ENCODE measurements at places on chromosomes 2 and 18.
A peak's percentile ranks its signal among the peaks of the same experiment; 100 is the strongest.

DNA sequence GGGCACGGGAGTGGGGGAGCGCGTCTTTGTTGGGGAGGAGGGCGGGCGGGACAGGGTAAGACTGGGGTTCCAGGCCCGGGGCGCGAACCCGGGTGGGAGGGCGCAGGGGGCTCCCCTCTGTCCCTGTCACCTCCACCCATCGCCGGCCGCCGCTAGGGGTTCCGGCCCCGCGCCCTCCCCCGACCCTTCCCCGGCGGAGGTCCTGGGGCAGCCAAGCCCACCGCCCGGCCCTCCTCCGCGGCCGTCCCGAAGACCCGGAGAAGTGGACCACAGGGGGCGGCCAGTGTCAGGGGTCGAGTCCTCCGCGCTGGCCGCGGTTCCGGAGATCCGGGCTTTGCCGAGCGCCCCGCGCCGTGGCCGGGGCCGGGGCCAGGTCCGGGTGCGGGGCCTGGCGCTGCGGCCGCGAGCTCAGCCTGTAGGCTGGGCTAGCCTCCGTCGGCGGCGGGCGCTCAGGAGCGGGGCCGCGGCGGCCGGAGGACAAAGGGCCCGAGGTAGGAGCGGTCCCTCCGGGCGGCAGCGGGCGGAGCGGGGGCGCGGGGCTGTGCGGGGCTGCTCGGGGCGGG, 16.6 kb upstream of the E2F6 start:
- DNase-seq = no peak

DNA sequence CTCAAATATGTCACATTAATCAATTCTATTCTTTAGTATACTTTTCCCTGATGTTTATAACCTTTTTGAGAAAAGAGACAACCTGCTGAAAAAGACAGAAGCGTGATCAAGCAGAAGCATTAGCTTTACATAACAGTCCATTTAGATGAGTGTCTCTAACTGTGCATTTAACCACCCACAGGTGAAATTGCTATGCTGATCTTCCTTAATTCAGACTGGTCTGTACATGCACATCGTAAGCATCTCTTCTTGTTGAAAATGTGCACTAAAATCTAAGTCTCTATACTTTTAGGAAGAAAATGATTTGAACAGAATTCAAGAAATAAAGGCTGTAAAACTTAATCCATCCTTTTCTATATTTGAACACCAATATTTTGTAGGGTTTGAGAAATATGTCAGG, 794.4 kb upstream of the FSHR start:
- DNase-seq = no peak

GRCh38 chr2:45003579-45004551, 5.4 kb downstream of the SIX2 start:
- no peak for DNase-seq

- no peak for DNase-seq
Measured at GRCh38 chr2:82137441-82137840, 1832.9 kb upstream of the LRRTM1 start.

- no peak for DNase-seq
Measured at GRCh38 chr2:152445375-152445774, 110.4 kb downstream of the FMNL2 start.

- DNase-seq = peak; percentile 85
Measured at GRCh38 chr2:27380626-27381545, at the start of gene ZNF513. Gene ZNF513 (minus strand): TSS chr2:27380734. CDS start chr2:27380526, 208 bp downstream.

GRCh38 chr2:237057893-237058300, 27.8 kb upstream of the COPS8 start:
- no peak for DNase-seq

DNA sequence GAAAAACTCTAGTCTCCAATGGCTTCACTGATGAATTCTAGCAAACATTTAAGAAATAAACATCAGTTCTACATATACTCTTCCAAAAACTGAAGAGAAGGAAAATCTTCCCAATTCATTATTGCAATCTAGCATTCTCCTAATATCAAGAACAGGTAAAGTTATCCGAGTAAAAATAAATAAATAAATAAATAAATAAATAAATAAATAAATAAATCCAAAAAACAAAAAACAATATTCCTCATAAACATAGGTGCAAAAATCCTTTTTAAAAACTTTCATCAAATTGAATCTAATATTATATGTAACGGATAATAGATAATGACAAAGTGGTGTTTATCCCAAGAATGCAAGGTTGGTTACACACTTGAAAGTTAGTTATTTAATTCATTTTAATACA, 58.4 kb upstream of the TMEM247 start:
- DNase-seq = no peak

DNA sequence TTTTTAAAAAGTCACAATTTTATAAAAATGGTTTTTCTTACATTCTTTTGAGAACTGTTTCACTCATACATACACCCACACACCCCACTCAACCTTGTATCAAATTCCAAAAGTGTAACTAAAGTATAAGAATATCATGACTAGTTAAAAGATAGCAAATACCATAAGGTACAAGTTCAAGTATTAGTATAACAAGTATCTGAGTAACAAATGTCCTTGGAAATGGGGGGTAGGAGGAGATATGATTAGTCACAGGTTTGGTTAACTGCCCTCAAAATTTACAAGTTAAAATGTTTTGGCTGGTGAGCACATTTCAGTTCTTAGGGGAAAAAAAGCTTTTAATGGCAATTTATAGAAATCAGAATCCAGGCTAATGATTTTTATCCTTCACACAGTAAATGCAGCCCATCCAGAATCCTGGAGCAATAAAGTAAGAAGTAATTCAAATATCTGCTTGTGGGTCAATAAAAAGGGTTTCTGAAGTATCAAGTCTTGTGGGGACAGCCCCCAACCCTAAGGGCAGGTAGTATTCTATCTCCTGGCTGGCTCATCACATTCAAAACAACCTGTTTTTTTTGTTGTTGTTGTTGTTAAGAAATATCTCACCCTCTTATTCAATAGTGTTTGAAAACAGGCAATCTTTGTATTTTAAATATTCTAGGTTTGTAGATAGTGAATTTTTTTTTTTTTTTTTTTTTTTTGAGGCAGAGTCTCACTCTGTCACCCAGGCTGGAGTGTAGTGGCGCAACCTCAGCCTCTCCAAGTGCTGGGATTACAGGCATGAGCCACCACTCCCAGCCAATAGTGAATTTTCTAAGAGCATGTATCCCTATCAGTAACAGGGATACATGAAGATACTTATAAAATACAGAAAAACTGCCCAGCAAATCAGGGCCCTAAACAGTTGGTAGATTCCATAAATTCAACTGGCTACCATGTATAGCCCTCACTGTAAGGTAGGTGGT, 14.5 kb downstream of the IAH1 start:
- no peak for DNase-seq

- DNase-seq = no peak
Measured at GRCh38 chr2:90207454-90208058, 1516.1 kb downstream of the RPIA start.

DNA sequence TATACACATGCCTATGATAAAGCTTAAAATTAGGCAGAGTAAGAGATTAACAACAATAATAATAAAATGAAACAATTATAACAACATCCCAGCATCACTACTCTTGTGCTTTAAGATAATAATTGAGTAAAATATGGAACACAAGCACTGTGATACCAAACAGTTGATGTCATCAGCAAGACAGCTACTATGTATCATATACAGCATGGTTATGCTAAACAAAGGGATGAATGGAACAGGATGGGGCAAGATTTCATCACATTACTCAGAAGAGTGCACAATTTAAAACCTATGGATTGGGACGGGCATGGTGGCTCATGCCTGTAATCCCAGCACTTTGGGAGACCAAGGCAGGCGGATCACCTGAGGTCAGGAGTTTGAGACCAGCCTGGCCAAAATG, 1221.0 kb downstream of the SUCLG1 start:
- DNase-seq = no peak

- DNase-seq = peak; percentile 63
Measured at GRCh38 chr2:156435718-156436496, at the start of gene GPD2. Gene GPD2 (plus strand): TSS chr2:156436379. CDS start chr2:156476106, 39,727 bp downstream.

GRCh38 chr2:64225491-64225890, 81.3 kb upstream of the PELI1 start:
- no peak for DNase-seq

- no peak for DNase-seq
Measured at GRCh38 chr2:70939001-70939838, 3.5 kb downstream of the ATP6V1B1 start.

GRCh38 chr2:71886241-71886640, 261.4 kb downstream of the CYP26B1 start:
- DNase-seq = no peak

DNA sequence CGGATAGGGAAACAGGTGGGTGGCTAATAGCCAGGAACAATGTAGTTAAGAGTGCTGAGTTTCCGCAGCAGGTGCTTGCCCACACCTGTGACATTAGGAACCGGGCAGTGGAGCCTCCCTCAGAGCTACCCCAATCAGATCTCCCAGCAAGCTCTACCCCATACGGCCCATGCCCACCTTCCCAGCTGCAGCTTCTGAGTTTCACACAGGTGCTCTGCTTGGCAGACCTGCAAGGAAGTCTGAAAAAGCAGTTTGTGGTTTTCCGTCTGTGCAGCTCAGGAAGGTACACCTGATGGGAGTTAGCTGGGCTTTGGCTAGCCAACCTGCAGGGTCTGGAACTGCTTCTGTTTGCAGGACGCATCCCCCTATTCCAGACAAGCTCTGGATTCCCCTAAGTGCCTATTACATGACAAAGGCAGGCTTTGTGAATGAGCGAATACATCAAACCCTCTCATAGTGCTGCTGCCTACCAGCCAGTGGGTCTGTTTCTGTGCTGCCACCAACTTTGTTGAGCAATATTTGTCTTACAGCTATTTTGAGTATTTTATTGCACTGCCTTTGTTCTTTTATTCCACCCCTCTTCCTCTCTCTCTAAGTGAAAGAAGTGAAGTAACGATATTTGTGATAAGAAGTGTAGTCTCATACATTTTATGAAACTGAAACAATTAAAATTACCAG, 24.7 kb upstream of the CEP68 start:
- DNase-seq = no peak

DNA sequence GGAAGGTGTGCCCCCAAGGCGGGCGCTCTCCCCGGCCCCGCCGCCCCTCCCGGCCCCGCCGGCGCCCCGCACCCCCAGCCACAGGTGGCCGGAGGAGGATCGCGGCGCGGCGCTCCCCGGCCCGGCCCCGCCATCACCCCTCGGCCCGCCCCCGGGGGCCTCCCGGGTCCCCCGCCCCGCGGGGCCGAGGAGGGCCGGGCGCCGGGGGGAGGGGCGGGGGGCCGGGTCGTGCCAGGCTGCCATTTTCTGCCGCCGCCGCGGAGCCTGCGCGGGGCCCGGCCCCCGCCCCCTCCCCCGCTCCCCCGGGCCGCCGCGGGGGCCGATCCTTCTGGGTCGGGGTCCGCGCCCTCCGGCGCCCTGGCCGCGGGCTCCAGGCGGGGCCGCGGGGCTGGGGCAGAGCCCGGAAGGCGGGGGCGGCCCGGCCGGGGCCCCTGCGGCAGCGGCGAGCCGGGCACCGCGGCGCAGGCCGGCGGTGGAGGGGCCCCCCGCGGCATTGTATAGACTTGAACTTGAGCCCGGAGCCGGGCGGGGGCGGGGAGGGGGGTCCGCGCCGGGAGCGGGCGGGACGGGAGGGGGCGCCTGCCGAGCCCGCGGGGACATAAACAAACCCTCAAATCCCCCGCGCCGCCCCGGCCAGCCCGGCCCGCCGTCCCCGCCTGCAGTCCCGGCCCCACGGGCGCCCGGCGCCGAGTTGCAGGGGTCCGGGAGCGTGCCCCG, 556 bp downstream of the DNMT3A start:
- DNase-seq = peak; percentile 70

- no peak for DNase-seq
Measured at GRCh38 chr18:10168477-10168876, 254.7 kb downstream of the VAPA start.

GRCh38 chr18:45939236-45939635, 27.9 kb downstream of the EPG5 start:
- DNase-seq = no peak

GRCh38 chr2:241507430-241508239, 749 bp downstream of the STK25 start:
- peak; percentile 88 for DNase-seq

- DNase-seq = no peak
Measured at GRCh38 chr2:109312902-109313301, 183.9 kb downstream of the SH3RF3 start.

GRCh38 chr2:86160156-86160952, 34.9 kb downstream of the IMMT start:
- no peak for DNase-seq

DNA sequence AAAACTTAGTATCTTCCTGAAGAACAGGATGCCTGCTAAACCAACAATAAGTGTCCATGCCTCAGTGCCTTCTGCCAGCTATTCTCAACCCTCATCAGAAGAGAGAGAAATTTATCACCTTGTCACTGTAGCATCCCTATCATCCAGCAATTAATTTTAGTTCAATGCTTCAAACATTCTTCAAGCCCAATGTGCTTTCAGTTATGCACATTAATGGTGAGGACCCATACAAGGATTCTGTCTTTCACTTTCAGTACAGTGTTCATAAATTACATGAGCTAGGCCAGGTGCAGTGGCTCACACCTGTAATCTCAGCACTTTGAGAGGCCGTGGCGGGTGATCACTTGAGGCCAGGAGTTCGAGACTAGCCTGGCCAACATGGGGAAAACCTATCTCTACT, 47.0 kb upstream of the MSH6 start:
- no peak for DNase-seq

DNA sequence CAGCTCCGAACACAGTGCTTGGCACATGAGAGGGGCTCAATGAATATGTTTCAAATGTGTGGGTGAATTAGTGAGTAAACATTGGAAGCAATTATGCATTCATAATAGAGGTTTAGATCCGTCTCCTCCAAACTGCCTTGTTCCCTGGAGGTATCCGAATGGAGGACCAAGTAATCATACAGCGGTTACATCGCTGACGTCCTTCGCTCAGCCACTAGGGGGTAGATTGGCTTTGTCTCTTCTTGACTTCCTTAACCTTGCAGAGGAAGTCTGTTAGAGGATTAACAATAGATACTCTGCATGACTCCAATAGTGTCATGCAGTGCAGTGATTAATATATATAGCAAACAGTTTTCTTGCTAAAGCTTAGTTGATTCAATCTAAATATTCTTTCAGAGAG, 517.0 kb downstream of the PTPRM start:
- DNase-seq = peak; percentile 14

DNA sequence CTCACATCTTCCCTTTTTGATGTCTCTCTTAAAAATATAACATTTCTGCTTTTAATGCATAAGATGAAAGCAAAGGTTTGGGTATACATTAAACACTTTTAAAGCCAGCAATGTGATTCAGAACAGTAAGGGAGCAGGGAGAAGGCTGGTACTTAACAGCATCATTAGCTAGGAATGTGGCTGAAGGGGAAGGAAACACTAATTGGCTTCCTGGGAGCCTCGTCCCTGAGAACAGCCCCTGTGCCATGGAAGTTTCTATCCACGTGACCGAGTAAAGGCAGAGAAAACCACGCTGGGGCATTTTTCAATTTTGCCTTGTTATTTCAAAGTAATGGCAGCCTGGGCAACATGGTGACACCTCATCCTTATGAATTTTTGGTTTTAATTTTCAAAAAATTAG, 109.2 kb upstream of the GPC1 start:
- DNase-seq = no peak

GRCh38 chr18:53843113-53843760, 381.2 kb downstream of the MBD2 start:
- no peak for DNase-seq

GRCh38 chr18:5710235-5710634, 166.4 kb upstream of the EPB41L3 start:
- no peak for DNase-seq
